AG20443 (cell line): ENCODE measurements at places on chromosomes 3 and 15.

GRCh38 chr15:67520321-67521028 is 456 bp upstream of the C15orf61 start:
- DNase-seq, result peak; percentile 11

DNA sequence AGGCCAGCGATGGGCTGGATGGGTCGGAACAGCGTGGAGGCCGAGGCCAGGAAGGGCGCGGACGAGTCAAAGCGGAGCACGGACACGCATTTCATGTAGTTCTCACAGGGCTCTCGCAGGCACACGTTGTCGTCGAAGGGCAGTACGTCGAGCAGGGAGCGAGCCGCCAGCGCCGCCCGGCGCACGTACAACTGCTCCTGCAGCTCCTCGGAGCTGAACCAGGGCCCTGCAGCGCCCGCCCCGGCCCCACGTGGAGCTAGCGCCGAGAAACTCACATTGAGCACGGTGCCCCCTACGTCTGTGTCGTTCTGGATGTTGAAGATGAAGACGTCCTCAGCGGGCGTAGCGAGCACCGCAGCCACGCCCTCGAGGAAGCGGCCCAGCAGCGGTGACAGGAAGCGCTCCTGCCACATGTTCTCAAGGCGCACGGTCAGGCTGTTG is 5.8 kb downstream of the CELSR3 start:
- DNase-seq, result no peak

GRCh38 chr3:19272296-19272695 is 124.0 kb downstream of the KCNH8 start:
- no peak for DNase-seq

GRCh38 chr15:90064911-90065681 is 37.2 kb downstream of the IDH2 start:
- no peak for DNase-seq

- no peak for DNase-seq
Observed at GRCh38 chr3:3686907-3687648, 112.2 kb upstream of the LRRN1 start.

GRCh38 chr3:174417573-174417972 is 441.6 kb upstream of the NAALADL2 start:
- DNase-seq, result no peak

DNA sequence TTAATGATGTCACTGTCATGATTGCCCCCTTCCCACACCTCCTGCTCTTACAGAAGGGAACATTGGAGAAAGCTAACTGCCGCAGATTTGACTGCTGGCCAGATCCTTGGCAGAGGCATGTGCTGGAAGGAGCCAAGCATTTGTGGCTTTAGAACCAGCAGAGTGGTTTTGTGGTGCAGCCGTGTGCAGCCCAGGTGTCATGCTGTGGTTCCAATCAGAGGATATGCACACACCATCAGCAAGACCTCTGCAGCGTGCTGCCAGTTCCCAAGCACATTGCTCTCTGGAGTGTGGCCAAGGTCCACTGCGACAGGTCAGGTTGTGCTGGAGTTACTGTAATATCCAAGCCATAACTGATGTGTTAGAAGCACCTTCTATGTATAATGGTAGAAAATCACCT is 61.6 kb downstream of the OTOL1 start:
- no peak for DNase-seq

GRCh38 chr15:74303741-74304309 is 63.6 kb downstream of the CYP11A1 start:
- no peak for DNase-seq

- DNase-seq, result no peak
Observed at GRCh38 chr3:184594371-184595001, 32.9 kb downstream of the EPHB3 start.
